ENCODE measurements at places on chromosomes 4 and X. TPM values are rescaled to one million over a fixed set of nuclear protein-coding genes. Genes with fewer than 3 reads are reported as not detected.

- DNase-seq = no peak
These were observed 776 bp upstream of the SOWAHD start for GRCh38 chrX:119757646-119757978.

- no peak for DNase-seq
These were observed 3.4 kb downstream of the SPATA4 start for GRCh38 chr4:176191974-176192373.

DNA sequence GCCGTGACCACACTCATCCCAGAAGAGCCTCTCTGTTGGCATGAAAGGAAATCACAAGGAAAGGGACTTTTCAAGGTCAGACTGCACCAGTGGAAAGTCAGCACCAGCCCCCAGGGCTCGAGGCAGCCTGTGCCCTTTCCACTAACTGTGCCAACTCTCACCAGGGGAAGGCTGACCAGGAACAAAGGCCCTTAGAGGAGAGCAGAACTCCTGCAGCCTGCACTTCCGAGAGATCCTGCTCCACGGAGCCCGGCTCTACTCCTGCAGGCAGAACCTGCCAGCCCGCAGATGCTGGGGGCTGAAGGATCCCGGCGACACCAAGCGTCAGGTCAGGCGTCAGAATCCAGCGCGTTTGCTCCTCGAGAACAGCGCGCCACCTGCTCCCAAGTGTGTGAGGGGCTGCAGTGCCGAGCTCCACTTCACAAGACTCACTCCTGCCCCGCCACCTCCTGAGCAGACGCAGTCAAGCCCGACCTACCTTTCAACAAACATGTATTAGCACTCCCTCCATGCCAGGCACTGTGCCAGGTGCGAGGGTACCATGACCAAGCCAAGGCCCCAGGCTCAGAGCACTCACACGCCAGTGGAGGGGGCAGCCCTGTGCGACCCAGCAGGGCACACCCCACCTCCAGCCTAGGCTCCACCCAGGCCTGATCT is 13.6 kb upstream of the HELT start:
- no peak for DNase-seq

DNA sequence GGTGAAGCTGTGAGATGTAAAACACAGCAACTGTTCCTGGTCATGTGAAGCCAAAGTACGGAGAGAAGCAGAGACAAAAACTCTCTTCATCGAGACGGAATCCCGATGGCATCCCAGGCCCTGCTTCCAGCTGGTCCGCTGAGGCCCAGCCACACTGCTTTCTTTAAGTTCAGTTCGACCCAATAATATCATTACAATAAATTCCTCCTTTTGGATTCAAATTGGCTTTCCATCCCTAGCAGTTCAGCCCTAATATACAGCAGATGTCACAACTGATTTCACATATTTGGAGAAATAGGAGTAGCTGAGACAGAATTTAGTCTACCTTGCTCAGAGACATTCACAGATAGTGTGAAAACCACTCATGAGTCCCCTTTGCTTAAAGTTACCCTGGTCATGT is 98.3 kb upstream of the SPRY1 start:
- DNase-seq = no peak

- peak; percentile 15 for DNase-seq
These were observed 104.8 kb upstream of the PDE5A start for GRCh38 chr4:119733431-119733830.

- no peak for DNase-seq
These were observed 53.1 kb downstream of the ZNF732 start for GRCh38 chr4:252065-252601.

DNA sequence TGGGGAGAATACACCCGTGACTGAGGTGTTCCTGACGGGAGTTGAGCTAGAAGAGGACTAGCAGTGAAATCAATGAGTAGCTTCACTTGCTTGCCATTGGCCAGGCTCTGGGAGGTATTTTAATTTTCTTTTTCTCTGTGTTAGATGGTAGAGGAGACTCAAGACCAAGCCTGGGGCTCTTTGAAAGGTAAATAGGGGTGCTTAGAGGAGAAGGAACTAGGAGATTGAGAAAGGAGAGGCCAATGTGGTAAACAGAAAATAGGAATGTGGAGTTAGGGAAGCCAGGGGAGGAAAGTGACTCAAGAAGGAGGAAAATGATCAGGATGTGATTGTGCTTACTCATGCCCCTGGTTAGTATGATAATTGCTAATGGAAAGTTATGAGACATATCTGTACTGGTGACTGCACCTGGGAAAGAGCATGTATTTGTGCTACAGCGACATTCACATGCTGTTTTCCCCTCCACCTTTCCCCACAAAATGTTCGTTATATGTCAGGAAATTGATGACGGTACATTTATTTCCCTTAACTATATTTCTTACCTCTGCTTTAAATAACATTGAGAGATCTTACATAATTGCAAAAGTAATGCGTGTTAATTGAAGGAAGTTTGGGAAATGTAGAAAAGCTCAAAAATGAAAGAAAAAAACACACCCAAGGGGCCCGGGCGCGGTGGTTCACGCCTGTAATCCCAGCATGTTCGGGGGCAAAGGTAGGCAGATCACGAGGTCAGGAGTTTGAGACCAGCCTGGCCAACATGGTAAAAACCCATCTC is 16.9 kb upstream of the LRBA start:
- no peak for DNase-seq

DNA sequence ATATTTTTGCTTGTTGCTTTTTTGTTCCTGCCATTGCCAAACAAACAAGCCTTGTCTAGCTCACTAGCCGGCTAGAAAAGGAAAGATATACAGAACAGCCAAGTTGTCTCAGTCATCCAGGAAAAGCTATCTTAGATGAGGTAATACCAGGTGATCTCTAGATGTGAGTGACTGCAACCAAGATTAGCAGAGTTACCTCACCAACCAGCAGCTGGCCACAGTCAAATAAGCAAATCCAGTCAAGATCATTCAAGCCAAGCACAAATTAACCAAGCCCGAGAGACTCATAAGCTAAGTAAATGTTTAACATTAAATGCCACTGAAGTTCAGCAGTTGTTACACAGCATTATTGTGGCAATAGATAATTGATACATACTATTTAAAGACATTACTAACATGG is 108.6 kb downstream of the CENPC start:
- DNase-seq = no peak

ZAR1 gene
- not detected for total RNA-seq

PNMA6F gene
- total RNA-seq = not detected

All from activated CD4-positive, alpha-beta T cell treated with anti-CD3 and anti-CD28 coated beads, Interleukin-2, amount 10 ng/mL, durations not matched to agents 24 days and 14 days (primary cell).